K562 (cell line): ENCODE measurements at places on chromosomes 7 and 10. TPM values are rescaled to one million over a fixed set of nuclear protein-coding genes. Genes with fewer than 3 reads are reported as not detected.

GRCh38 chr10:43350156-43350555 lies 21.3 kb upstream of the FXYD4 start:
- no peak for DNase-seq

- DNase-seq = no peak
These were observed 1.4 kb upstream of the PSAP start for GRCh38 chr10:71852355-71852937.

- DNase-seq = no peak
These were observed 9.5 kb downstream of the ACTR1A start for GRCh38 chr10:102492983-102493382.

The AGR2 gene
- polyA plus RNA-seq = not detected in 2 replicates

- no peak for DNase-seq
These were observed 77.3 kb downstream of the SEMA3A start for GRCh38 chr7:84117304-84117703.

- no peak for DNase-seq
These were observed 201.7 kb upstream of the FOXP2 start for GRCh38 chr7:114212721-114213429.

GRCh38 chr7:47746468-47746867 lies 164.6 kb upstream of the TNS3 start:
- DNase-seq = no peak

DNA sequence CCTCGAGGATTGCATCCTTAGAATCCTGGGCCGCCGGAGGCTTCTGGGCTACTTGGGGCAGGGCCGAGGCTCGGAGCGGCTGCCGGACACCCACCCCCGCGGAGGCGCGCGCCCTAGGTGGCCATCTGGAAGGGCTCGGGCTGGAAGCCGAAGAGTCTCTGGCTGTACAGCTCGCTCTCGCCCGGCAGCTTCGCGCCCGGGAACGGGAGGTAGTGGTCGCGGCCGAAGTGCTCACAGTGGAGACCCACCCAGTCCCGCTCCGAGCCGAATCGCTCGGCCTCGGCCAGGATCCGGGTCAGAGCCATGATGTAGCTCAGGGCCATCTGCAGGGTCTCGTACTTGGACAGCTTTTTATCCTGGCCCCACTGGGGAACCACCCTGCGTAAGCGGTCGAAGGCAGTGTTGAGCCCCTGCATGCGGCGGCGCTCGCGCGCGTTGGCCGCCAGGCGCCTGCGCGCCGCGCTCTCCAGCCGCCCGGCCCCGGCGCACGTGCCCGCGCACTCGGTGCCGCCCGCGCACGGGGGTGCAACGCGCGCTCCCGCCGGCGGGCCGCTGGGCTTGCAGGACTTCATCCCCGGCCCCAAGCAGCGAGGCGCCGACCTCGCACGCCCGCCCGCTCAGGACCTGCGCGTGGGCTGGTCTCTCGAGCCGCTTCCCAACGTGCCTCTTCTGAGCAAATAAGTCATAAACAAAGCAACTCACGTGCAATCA lies 652 bp downstream of the ATOH7 start:
- DNase-seq = peak; percentile 79

DNA sequence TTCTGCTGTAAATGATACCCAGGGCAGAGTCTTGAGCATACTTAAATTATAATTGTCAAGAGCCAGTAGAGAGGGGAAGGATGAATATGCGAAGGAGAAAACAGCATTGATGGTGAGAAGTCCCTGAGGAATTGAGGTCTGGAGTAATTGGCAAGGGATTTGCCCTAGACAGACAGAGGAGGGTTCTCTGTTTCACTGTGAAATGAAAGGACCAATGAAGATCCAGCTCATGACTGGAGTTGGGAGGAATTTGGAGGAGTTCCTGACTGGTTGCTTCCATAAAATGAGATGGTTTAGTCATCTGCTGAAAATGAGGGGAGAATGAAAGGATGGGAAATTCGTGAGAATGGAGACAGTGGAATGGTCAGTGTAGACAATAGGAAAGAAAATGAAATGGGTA lies 6.8 kb downstream of the PRPF18 start:
- DNase-seq = no peak

GRCh38 chr7:116524609-116525297 lies at the start of gene CAV1:
Gene CAV1 (plus strand): TSS chr7:116525036. CDS start chr7:116525063, 27 bp downstream.
- DNase-seq = peak; percentile 61

- DNase-seq = no peak
These were observed 5.7 kb downstream of the SFXN3 start for GRCh38 chr10:101036726-101037125.

DNA sequence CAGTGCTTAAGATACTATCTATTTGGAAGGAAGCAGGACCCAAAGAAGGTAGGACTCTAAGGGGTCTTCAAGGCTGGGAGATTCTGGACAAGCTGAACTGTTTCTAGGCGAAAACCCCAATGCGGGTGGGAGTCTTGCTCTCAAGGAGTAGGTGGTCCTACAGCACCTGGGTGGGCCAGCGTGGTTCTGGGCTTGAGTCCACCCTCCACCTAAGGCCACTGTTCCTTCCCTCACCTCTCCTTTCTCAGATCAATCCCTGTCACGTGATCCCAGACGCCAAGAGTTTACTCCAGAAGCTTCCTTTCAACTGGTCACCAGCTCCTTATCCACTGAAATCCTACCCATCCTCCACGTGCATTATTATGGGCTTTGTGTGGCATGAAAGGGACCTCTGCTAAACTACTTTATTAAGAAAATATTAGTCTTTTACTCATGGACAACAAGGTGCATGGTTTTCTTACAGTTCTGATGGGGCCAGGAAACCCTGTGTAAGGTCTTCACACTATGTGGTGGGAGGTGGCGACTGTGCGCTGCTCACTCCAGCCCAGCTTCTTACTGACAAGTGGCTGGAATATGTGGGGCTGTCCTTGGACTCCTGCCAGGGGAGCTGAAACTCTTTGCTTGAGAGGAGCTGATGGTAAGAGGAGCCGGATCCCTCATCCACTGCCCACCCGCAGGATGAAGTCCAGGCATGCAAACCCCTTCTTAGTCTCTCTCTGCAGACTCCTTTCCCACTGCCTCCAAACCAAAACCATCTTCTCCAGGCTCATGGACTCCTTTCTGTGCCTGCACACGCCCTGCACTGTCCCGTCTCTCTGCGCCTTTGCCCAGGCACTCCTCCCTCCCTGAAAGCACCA lies 1.6 kb downstream of the ZNF746 start:
- no peak for DNase-seq

- DNase-seq = no peak
These were observed 159.3 kb downstream of the BMPER start for GRCh38 chr7:34064519-34065158.

GRCh38 chr7:151882734-151883133 lies 5.8 kb upstream of the PRKAG2 start:
- DNase-seq = no peak

The SPAM1 gene
- not detected in 2 replicates for polyA plus RNA-seq

GRCh38 chr7:22002726-22003125 lies 57.0 kb upstream of the CDCA7L start:
- DNase-seq = no peak

- DNase-seq = no peak
These were observed 20.7 kb downstream of the WAPL start for GRCh38 chr10:86500846-86501245.

The ANKRD7 gene
- not detected in 2 replicates for polyA plus RNA-seq
